ENCODE measurements at places on chromosomes 6 and 20. TPM values are rescaled to one million over a fixed set of nuclear protein-coding genes. Genes with fewer than 3 reads are reported as not detected.

GRCh38 chr20:9051508-9051907 is 17.4 kb upstream of the PLCB4 start:
- no peak for DNase-seq
- peak overlapping the region; percentile 95 for H3K27ac ChIP-seq
- peak overlapping the region; percentile 8 for H3K4me3 ChIP-seq
- H3K27me3 ChIP-seq = no peaks in the 10 kb centered on the region
- no peaks in the 10 kb centered on the region for H3K36me3 ChIP-seq
- peaks cover 38% of the 10 kb centered on the region for H3K4me1 ChIP-seq

DNA sequence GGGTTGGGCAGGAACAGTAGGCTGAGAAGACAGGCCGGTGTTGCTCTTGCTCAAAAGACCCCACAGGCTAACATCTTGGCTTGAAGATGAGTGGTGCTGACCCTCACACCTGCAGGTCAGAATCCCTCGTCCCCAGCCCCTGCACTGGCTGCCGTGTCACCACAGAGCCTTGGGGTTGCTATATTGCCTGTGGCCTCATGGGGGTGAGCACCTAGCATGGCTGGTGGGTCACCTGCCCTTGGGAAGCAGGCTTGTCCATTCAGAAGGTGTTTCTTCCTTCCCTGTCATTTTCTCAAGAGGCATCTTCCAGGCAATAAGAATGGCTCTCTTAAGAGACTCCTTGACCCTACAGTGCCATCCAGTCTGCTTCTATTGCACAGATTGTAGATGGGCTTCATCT is 7.7 kb downstream of the SLC22A16 start:
- DNase-seq = no peak
- no peak overlapping the region for H3K4me3 ChIP-seq
- H3K27ac ChIP-seq = no peak overlapping the region
- peaks cover 4% of the 10 kb centered on the region for H3K36me3 ChIP-seq
- peaks cover 36% of the 10 kb centered on the region for H3K27me3 ChIP-seq

DNA sequence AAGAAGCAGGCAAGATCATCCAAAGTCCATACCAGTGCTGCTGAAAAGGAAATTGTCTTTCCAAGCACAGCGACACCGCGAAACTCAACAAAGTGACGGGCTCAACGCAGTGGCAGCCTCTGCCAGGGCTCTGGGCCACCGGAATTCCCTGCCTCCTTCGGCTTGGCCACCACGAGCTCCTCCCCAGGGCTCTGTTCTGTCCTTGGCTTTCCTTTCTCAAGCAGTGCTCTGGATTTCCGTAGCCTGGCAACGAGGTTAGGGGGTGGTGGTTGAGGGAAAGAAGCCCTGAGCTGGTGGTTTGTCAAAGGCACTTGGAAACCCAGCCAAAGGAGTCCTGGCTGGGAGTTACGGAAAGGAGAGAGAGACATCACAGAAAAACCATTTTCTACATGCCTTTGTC is 31.2 kb downstream of the PRR18 start:
- H3K4me3 ChIP-seq = no peak overlapping the region
- peaks cover 5% of the 10 kb centered on the region for H3K4me1 ChIP-seq
- H3K36me3 ChIP-seq = no peaks in the 10 kb centered on the region
- H3K27me3 ChIP-seq = peaks cover 45% of the 10 kb centered on the region
- no peak overlapping the region for H3K27ac ChIP-seq

- H3K4me3 ChIP-seq = no peak overlapping the region
- DNase-seq = no peak
- H3K4me1 ChIP-seq = no peaks in the 10 kb centered on the region
- H3K27ac ChIP-seq = no peak overlapping the region
- H3K27me3 ChIP-seq = no peaks in the 10 kb centered on the region
Measured at GRCh38 chr20:24034820-24035219, 46.2 kb upstream of the GGTLC1 start.

GRCh38 chr6:105300090-105300489 is 102.8 kb downstream of the PREP start:
- peaks cover 12% of the 10 kb centered on the region for H3K36me3 ChIP-seq
- H3K4me3 ChIP-seq = no peak overlapping the region
- DNase-seq = no peak
- H3K27ac ChIP-seq = no peak overlapping the region
- no peaks in the 10 kb centered on the region for H3K27me3 ChIP-seq

DNA sequence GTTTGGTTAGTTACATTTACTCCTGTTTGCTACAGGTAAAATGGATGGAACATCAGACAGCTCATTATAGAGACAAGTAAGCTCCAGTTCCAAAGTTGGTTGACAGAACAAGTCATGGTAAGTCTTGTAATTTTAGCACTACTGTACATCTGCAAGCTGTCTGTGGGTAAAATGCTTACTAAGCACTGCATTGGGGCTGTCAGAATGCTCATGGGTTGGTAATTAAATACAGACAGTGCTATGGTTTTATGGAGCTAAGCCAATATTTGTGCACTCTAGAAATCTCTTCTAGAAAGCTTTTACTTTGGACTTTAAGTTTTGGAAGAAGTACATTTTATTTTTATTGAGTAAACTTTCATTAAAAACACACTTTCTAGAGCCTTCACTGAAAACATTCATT is 419.2 kb upstream of the MMS22L start:
- no peak overlapping the region for H3K4me3 ChIP-seq
- no peak for DNase-seq
- H3K27me3 ChIP-seq = no peaks in the 10 kb centered on the region
- peaks cover 5% of the 10 kb centered on the region for H3K4me1 ChIP-seq
- H3K27ac ChIP-seq = no peak overlapping the region

Gene NMBR
- not detected for total RNA-seq

- peak overlapping the region; percentile 92 for H3K27ac ChIP-seq
- H3K27me3 ChIP-seq = no peaks in the 10 kb centered on the region
- H3K4me3 ChIP-seq = peak overlapping the region; percentile 82
- DNase-seq = no peak
- peaks cover 32% of the 10 kb centered on the region for H3K4me1 ChIP-seq
- peaks cover 8% of the 10 kb centered on the region for H3K36me3 ChIP-seq
Measured at GRCh38 chr20:32189691-32190615, 17.6 kb downstream of the PLAGL2 start.

DNA sequence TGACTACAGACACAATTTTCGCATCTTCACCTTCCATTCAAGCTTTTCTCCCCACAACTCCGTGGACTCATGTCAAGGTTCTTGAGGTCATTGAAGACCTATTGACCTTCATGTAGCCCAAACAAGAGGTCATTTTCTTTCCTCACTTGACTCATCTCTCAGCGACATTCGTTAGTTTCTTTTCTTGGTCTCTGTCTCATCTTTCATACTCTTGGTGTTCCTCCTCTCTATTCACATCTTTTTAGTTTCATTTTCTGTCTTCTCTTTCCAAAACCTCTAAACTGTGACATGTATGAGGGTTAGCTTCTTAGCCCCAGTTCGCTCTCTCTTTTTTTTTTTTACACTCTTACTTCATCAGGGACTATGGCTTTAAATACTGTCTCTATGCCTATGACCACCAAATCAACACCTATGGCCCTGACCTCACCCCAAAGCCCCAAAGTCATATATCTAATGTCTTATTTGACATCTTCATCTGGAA is 128.6 kb upstream of the BACH2 start:
- DNase-seq = no peak
- no peaks in the 10 kb centered on the region for H3K4me1 ChIP-seq
- H3K27ac ChIP-seq = no peak overlapping the region
- H3K36me3 ChIP-seq = peaks cover 5% of the 10 kb centered on the region
- H3K4me3 ChIP-seq = no peak overlapping the region
- H3K27me3 ChIP-seq = peaks cover 6% of the 10 kb centered on the region

GRCh38 chr20:53411129-53411528 is 182.5 kb downstream of the ZNF217 start:
- H3K27ac ChIP-seq = no peak overlapping the region
- H3K4me1 ChIP-seq = no peaks in the 10 kb centered on the region
- peaks cover 12% of the 10 kb centered on the region for H3K27me3 ChIP-seq
- DNase-seq = no peak
- H3K36me3 ChIP-seq = no peaks in the 10 kb centered on the region

GRCh38 chr6:73511796-73512195 is 9.0 kb downstream of the EEF1A1 start:
- H3K27ac ChIP-seq = peak overlapping the region; percentile 33
- H3K4me3 ChIP-seq = no peak overlapping the region
- DNase-seq = no peak
- peaks cover 7% of the 10 kb centered on the region for H3K36me3 ChIP-seq

Gene POU5F1
- total RNA-seq = not detected

Gene RREB1
- total RNA-seq = 28.4 TPM

DNA sequence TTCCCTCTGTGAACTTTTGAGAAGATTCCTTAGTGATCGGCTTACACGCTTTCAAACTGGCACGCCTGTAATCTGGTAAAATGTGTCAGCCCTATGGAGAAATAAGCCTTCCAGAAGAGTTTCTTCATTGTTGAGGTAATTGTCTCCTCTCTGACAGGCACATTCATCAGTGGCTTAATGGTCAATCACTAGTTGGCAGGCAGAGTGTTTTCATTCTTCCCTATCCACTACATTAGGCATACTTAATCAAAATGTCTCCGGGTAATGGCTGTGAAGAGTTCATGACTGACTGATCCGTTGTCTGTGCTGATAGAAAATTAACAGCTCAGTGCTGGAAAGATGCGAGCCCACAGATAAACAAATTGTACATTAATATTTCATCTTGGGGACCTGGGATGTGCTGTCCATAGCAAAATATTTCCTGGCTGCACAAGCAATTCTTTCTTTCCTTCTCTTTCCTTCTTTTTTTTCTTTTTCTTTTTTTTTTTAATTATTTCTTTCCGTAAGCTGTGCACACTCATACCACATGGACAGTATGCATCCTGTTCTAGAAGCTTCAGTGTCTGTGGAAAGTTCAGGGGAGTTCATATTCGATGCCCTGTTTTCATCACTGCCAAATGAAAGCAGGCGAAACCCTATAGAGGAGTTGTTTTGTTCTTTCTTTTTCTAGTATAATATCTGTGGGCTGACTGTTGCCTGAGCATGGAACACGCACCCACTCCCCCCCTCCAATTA is 31.4 kb downstream of the TSHZ2 start:
- H3K36me3 ChIP-seq = no peaks in the 10 kb centered on the region
- H3K27me3 ChIP-seq = peaks cover 5% of the 10 kb centered on the region
- no peak overlapping the region for H3K4me3 ChIP-seq
- DNase-seq = no peak
- no peak overlapping the region for H3K27ac ChIP-seq

DNA sequence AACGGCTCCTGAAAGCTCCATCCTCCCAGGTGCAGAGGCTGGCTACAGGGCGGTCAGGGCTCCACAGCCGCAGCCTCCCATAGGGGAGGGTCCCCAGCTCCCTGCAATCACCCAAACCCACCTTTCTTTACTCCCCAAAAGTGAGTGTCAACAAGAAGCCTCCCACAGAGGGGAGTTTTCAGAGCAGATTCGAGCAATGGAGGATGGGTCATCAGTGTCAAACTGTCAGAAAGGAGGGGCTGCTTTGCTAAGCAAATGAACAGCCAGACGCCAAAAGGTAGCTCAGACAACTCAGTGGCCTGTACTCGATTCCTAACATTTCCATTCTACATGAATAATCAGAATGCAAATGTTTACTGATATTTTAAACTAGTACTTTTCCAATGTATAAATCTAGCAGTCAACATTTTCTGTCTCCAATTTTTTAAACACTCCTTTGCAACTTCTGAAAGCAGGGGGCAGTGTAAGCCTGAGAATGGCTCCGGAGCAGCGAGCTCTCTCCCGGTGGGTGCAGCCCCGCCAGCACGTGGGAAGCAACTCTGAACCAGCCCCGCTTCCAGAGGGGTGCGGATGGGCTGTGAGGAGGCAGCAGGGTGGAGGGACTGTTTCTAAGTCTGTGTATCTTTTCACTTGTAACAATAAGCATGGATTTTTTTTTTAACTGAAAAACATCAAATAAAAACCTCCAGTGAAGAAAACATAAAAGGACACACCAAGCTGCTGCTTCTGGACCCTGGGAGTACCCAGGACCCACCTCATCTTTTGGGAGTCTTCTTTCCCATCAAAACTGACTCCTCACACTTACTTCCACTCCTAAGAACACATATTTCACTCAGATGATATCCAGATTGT is 54.9 kb downstream of the TAF4 start:
- peaks cover 13% of the 10 kb centered on the region for H3K36me3 ChIP-seq
- no peak overlapping the region for H3K4me3 ChIP-seq
- H3K4me1 ChIP-seq = peaks cover 7% of the 10 kb centered on the region
- no peak for DNase-seq

Gene ABRACL
- total RNA-seq = 17.2 TPM

DNA sequence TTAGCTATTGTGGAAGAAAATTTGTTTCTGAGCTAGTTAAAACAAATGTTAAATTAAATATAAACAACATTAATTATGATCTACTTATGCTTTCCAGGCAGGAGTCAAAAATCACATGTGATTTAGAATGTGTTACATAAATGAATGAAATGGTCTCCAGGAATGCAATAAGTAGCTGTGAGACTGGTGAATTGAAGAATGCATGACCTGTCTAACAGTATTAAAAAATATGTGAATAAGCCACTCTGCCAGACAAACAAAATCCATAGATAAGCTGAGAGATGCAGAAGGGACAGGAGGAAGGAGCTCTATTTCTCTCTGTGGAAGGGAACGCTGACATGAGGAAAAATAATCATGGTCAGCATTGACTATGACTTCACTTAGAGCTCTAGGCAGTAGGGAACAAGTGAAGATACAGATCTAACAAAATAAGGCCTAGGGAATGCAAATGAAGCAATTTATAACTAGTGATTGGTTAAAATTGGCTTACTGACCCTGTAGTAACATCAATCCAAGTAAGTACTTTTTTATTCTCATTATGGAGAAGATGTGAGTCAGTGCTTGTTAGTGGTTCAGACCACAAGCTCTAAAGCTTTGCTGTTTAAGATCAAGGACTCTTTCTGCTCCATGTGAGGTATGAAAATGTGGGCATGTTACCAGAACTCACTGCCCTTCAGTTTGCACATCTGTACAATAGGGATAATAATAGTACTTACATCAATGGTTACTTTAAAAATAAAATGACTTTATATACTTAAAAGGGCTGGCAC is 432.6 kb downstream of the MMUT start:
- no peak overlapping the region for H3K4me3 ChIP-seq
- H3K4me1 ChIP-seq = no peaks in the 10 kb centered on the region
- DNase-seq = no peak
- H3K27me3 ChIP-seq = no peaks in the 10 kb centered on the region
- H3K36me3 ChIP-seq = no peaks in the 10 kb centered on the region
